Activated CD4-positive, alpha-beta T cell treated with anti-CD3 and anti-CD28 coated beads for 36 hours (primary cell): ENCODE measurements at places on chromosomes 1 and 21. TPM values are rescaled to one million over a fixed set of nuclear protein-coding genes. Genes with fewer than 3 reads are reported as not detected.

LCE1D gene
- not detected for total RNA-seq

SLFNL1 gene
- total RNA-seq: 0.14 TPM

ZNF648 gene
- not detected for total RNA-seq

SH3BGR gene
- total RNA-seq: 3.9 TPM

GSTM5 gene
- 0.25 TPM for total RNA-seq

MRPS6 gene
- 102 TPM for total RNA-seq

VASH2 gene
- total RNA-seq: 0.34 TPM

SLAMF7 gene
- 35.9 TPM for total RNA-seq

TTC22 gene
- total RNA-seq: 4.2 TPM

LMOD1 gene
- not detected for total RNA-seq

IL22RA1 gene
- not detected for total RNA-seq

DISP3 gene
- total RNA-seq: 0.58 TPM

ARL8A gene
- total RNA-seq: 51.7 TPM

TLCD4 gene
- total RNA-seq: 0.19 TPM

GTF2B gene
- total RNA-seq: 38.1 TPM

CELA3B gene
- not detected for total RNA-seq

ABCG1 gene
- 11.6 TPM for total RNA-seq

JAM2 gene
- total RNA-seq: 1.2 TPM

GLMN gene
- total RNA-seq: 17.6 TPM

MIGA1 gene
- 7.2 TPM for total RNA-seq

UBE2J2 gene
- total RNA-seq: 57.4 TPM

RGS16 gene
- total RNA-seq: 30.6 TPM

KLHDC8A gene
- not detected for total RNA-seq
